ENCODE measurements at places on chromosomes 3 and 15. TPM values are rescaled to one million over a fixed set of nuclear protein-coding genes. Genes with fewer than 3 reads are reported as not detected.

- no peak for DNase-seq
Measured at GRCh38 chr15:38471974-38472373, 18.0 kb downstream of the FAM98B start.

DNA sequence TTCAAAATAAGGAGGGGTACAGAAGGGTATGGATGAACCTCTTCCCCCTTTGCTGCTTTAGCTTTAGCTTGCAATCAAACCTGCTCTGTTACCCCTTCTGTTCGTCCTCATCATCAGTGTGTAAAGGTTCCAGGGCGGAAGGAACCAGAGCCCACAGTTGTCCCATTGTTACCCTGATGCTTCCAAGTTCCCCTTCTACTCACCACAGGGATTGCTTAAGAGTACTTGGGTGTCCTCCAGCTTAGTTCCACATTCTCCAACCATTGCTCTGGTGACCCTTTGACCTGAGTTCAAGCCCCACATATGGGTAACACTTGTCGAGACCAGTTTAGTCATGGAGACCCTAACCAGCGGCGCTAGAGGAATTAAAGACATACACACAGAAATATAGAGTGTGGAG is 1080.1 kb upstream of the ALCAM start:
- DNase-seq, result no peak

GRCh38 chr3:127751163-127751621 is 71.1 kb downstream of the MGLL start:
- DNase-seq, result no peak

DNA sequence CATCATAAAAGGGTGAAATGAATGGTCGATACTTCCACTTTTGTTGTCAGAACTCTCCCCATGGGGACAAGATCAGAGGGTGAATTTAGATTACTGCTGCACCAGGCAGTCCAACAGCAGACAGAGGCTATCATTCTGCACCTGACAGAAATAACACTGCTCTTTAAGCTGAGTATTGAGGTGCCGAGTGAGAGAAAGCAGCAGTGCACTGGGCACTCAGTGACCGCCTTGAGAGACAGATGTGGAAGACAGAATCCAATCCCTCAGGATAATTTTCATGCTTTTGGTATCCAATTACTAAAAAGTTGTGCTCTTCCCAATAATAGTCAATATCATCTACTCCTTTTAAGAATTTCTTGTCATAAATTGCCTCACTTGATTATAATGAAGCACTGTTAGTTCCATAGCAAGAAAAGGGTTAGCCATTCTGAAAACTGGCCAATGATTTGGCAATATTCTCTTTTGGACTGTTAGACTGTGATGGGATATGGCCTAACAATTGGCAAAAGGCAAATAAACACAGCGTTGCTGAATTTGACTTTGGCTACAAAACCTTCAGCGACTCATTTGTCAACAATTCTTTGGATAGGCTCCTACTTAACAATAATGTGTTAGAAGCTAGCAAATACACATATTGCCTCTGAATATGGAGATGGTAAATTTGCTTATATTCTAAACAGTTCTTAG is 5.5 kb downstream of the FGF7 start:
- no peak for DNase-seq

GRCh38 chr3:55307622-55308021 is 179.5 kb downstream of the WNT5A start:
- no peak for DNase-seq

DNA sequence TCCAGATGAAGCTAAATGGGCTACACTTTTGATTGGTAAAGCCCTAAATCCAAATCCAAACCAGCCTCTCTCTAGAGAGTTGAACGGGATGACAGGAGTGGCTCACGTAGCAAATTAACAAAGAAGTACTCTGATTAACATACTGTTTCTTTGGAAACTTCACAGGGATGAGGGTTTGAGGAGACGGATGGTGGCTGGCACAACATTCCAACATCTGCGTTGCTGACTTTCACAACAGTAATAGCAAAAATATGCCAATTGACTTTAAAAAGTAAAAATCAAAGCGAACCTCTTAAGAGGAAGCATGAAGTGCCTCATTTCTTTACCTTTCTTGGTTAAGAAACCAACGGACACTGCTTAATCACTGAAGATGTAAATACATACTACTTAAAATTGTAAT is 181.4 kb downstream of the TBL1XR1 start:
- DNase-seq, result no peak

GRCh38 chr3:39639344-39640236 is 169.8 kb upstream of the MYRIP start:
- no peak for DNase-seq

DNA sequence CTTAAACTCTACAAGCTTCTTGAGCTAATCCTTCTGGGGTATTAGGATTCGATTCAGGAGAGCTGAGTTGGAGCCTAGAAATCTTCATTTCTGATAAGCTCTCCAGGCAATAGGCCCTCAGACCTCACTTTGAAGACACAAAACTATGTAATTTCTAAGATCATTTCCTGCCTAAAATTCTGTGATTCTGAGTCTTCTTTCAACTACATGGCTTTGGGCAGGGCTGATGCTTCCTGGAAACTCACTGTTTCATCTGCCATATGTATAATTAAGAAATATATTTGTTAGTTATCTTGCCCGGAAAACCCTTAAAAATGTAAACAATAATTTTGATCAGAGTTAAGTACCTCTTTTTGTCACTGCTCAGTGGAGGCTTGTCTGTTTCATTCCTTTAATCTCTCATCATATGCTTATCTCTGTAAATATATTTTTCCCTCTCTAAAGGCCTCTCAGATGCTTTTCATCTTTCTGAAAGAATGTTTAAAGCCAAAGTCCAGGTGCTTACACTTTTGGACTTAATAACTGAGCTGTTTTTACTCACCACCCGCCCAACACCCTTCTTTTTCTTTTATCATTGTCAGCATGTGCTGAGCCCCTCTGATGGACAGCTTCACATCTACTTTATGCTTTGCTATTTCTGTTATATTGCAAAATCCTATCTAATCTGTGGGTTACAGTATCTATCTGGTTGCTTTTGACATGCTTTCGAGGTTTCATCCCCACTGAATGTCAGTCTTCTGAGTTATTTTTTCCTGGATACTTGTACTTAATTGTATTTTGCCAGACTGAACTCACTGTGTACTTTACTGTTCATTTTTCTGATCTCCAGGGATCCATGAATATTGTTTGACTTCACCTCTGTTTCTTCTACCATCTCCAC is 38.2 kb downstream of the FILIP1L start:
- no peak for DNase-seq

DET1 gene
- total RNA-seq, result 2.5 TPM

HMG20A gene
- total RNA-seq, result 28.1 TPM

DNA sequence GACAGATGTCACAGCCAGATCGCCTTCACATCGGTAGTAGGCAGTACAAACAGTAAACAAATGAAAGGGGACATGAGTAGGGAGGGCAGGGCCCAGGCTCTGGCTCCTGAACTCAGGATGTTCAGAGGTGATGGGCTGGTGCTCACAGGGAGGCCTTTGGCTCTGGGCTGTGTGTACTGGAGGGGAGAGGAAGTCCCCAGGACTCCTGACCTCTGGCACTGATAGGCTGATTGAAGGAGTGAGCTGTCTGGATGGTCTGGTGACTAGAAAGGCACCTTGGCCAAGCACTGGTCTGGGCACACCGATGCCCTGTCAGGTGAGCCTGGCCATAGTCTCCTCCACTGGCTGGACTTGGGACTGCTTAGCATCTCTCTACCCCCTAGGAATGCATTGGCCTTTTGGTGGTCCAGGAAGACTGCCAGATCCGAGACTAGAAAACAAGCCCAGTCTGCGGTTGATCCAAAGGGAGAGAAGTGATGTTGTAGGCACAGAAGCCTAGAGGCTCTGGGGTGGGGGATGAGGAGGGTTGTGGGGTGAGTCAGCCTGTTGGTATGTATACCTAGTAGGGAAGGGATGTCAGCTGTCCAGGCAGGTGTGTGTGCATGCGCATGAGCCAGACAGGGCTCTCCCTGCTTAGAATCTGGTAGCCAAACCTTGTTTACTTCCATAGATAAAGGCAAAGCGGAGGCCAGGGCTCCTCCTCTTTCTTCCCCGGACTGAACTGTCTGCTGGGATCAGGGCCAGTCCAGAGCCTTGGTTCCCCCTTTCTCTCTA is 1.9 kb downstream of the SPINT1 start:
- no peak for DNase-seq

DNA sequence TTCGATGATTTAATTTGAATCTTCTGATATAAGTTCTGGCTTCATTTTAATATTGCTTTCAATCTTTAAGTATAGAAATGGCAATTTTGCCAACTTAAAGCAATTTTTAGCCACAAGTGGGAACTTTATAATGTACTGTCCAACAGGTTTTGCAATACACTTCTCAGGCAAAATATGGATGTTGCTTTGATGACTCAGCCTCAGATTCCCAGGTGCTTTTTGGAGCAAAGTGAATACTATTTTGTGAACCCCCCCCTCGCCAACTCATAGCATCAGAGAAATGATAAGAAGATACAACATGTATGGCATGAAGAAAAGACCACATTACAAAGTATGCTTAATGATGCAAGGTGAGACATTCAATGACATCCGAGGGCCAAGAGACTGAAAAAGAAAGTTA is 158.1 kb downstream of the GABRB3 start:
- no peak for DNase-seq

OXTR gene
- total RNA-seq, result not detected

DNA sequence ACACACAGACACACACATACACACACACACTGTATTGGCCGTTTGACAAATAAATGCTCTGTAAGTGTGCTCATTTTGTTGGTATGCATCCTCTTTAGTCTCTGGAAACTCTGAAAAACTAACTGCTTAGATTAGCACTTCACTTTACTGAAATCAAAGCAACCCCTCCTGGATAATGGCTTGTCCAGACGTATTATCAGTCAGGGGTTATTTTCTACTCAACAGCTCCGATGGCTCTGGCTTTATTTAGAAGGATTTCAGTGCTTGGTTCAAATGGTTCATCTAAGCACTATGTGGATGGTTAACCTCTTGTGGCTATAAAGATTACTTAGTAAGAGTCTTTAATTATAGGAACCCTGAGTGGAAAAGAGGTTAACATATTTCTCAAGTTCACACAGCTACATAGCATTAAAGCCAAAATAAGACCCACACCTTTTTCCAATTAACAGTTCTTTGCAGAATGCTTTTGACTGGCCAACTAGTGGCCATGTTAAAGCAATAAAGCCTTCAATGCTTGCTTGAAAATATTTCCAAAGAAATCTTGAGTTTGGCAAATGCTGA is 516.1 kb upstream of the NAALADL2 start:
- DNase-seq, result no peak

- DNase-seq, result no peak
Measured at GRCh38 chr3:126834596-126835471, 130.8 kb downstream of the CHCHD6 start.

- DNase-seq, result no peak
Measured at GRCh38 chr15:85034276-85034675, 52.6 kb downstream of the PDE8A start.

DNA sequence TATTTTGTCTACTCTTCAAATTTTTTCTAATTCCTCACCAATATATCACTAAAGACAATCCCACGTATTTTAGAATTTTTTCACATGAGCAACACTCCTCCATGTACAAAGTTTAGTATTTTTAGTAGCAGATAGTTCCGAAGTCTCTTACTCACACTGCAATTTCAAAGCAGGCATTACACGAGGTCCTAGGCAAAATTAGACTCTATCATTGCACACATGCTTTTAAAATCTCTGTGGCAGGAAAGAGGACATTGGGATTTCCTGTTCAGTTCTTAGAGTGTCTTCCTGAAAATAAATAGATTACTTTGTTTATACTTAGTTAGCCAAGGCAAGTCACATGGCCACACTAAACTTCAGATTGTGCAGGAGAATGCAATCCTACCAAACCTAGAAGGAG is 847.7 kb downstream of the ROBO2 start:
- DNase-seq, result no peak

DNA sequence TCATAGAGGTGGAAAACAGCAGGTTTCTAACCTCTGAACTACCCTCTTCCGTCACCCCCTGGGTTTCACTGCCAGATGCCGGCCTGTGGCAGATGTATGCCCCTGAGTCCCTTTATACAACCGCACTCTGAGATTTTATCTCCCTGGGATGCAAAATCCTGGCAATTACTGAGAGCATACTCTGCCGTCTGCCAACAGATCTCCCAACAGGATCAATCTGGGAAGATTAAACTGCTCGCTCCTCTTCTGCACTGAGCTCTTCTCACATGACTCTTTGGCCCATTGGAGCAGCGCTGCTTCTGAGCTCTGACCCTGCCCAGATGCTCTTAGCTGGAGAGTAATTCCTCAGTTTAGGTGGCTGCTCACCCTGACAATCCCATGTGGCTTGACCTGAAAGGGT is 133.2 kb downstream of the LIPC start:
- no peak for DNase-seq

- no peak for DNase-seq
Measured at GRCh38 chr3:55655544-55655943, 168.4 kb upstream of the WNT5A start.

DNA sequence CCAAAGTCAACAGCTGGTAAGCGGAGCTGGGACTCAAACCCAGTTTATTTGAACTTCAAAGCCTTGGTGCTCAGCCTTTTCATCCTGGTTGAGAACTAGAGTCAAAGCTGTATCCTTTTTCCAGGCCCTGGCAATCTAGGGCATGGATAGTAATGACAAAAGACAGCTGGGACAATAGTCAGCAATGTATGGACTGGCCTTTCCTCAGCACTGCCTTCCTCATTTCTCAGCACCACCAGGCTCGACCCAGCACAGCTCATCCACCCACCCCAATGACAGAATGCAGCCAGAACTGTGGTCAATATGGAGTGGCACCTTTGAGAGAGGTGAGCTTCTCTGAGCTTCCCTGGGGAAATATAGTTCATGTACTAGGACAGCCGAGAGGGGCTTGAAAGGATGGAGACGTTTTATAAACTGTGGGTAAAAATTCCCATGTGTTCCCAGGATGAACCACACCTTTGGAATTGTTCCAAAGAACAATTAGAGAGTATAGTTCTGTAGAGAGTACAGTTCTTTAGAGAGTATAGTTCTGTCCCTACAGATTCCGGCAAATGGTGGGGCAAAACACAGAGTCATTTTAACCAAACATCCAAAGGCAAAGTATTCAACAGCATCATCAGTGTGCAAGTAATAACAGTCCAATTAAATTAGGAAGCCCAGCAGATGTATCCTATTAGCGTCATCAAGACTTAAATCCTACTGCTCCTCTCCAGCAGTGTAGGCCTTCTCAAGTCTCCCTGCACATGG is 30.2 kb upstream of the IREB2 start:
- DNase-seq, result no peak

FGD5 gene
- total RNA-seq, result 8.1 TPM

DNA sequence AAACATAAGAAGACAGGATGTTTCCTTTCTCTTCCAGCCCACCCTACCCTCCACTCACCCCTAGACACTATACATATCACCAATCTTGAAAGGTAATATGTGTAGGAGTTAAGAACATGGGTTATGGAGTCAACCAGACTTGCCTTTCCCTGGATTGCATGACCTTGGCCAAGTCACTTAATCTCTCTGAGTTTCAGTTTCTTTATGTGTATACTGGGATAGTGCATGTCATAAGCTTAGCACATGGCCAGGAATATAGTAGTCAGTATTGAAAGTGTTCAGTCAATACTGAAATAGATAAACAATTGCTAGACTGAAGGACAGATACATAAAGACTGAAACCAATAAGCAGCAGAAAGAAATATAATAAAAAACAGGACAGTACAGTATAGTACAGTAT is 283.2 kb upstream of the STT3B start:
- DNase-seq, result no peak

NOX5 gene
- total RNA-seq, result 0.13 TPM

- DNase-seq, result no peak
Measured at GRCh38 chr3:101829874-101830273, 19.4 kb upstream of the NFKBIZ start.

GRCh38 chr15:26572602-26573350 is 200.1 kb downstream of the GABRB3 start:
- no peak for DNase-seq
